CD4-positive, alpha-beta T cell (primary cell): ENCODE measurements at places on chromosomes 7 and 10. TPM values are rescaled to one million over a fixed set of nuclear protein-coding genes. Genes with fewer than 3 reads are reported as not detected.

- H3K4me3 ChIP-seq, result no peak overlapping the region
- H3K27me3 ChIP-seq, result no peaks in the 10 kb centered on the region
- no peak for DNase-seq
- H3K4me1 ChIP-seq, result no peaks in the 10 kb centered on the region
- H3K36me3 ChIP-seq, result no peaks in the 10 kb centered on the region
Measured at GRCh38 chr10:77673515-77674140, 36.0 kb upstream of the KCNMA1 start.

DNA sequence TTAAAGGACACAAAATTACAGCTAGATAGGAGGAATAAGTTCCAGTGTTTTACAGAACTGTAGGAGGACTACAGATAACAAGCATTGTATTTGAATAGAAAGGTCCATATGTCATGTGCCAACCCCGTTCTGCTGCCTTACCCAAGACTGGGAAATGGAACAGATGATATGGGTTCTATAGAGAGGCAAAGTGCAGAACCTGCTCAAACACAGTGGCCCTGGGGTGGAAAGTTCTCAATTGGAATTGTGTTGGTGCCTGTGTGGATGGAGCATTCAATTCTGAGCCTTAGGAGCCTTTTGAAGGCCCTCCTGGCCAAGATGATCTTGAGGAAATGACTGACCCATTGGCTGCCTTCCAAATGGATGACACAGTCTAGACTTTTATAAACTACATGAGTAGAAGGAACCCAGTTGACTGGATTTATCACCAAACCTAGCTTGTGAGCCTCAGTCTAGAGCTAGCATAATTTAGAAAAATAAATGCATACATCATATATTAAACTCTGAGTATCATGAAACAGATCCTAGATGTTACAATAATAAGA is 4.1 kb upstream of the PRSS1 start:
- no peak overlapping the region for H3K27ac ChIP-seq
- H3K27me3 ChIP-seq, result no peaks in the 10 kb centered on the region
- H3K36me3 ChIP-seq, result no peaks in the 10 kb centered on the region
- H3K4me1 ChIP-seq, result no peaks in the 10 kb centered on the region
- H3K4me3 ChIP-seq, result no peak overlapping the region
- DNase-seq, result no peak

GRCh38 chr7:7017707-7018280 is 164.6 kb upstream of the C1GALT1 start:
- H3K4me1 ChIP-seq, result no peaks in the 10 kb centered on the region
- H3K27me3 ChIP-seq, result no peaks in the 10 kb centered on the region
- no peak overlapping the region for H3K4me3 ChIP-seq
- H3K36me3 ChIP-seq, result no peaks in the 10 kb centered on the region
- no peak for DNase-seq

GRCh38 chr7:148110097-148110868 is 480.3 kb upstream of the C7orf33 start:
- no peak overlapping the region for H3K27ac ChIP-seq
- no peak for DNase-seq
- no peak overlapping the region for H3K4me3 ChIP-seq
- H3K27me3 ChIP-seq, result no peaks in the 10 kb centered on the region

- H3K27me3 ChIP-seq, result peaks cover 7% of the 10 kb centered on the region
- peak overlapping the region; percentile 52 for H3K4me3 ChIP-seq
- H3K36me3 ChIP-seq, result no peaks in the 10 kb centered on the region
- DNase-seq, result peak; percentile 79
- H3K27ac ChIP-seq, result no peak overlapping the region
- peaks cover 60% of the 10 kb centered on the region for H3K4me1 ChIP-seq
Measured at GRCh38 chr7:151018421-151019129, 5.7 kb downstream of the ATG9B start.

GRCh38 chr10:129977794-129978193 is 13.7 kb upstream of the EBF3 start:
- H3K36me3 ChIP-seq, result no peaks in the 10 kb centered on the region
- DNase-seq, result no peak
- H3K27ac ChIP-seq, result no peak overlapping the region
- H3K27me3 ChIP-seq, result peaks cover 56% of the 10 kb centered on the region
- H3K4me1 ChIP-seq, result no peaks in the 10 kb centered on the region

GRCh38 chr7:140640060-140640637 is 464 bp downstream of the DENND2A start:
- no peak overlapping the region for H3K27ac ChIP-seq
- peak overlapping the region; percentile 33 for H3K4me3 ChIP-seq
- H3K4me1 ChIP-seq, result peaks cover 20% of the 10 kb centered on the region
- H3K27me3 ChIP-seq, result peaks cover 56% of the 10 kb centered on the region

GRCh38 chr10:21521751-21522533 is 3.5 kb downstream of the SKIDA1 start:
- peaks cover 33% of the 10 kb centered on the region for H3K27me3 ChIP-seq
- H3K27ac ChIP-seq, result no peak overlapping the region
- no peak for DNase-seq
- no peak overlapping the region for H3K4me3 ChIP-seq
- no peaks in the 10 kb centered on the region for H3K36me3 ChIP-seq
- peaks cover 50% of the 10 kb centered on the region for H3K4me1 ChIP-seq

- no peaks in the 10 kb centered on the region for H3K27me3 ChIP-seq
- DNase-seq, result no peak
- H3K4me1 ChIP-seq, result peaks cover 3% of the 10 kb centered on the region
- peaks cover 56% of the 10 kb centered on the region for H3K36me3 ChIP-seq
- no peak overlapping the region for H3K4me3 ChIP-seq
- H3K27ac ChIP-seq, result no peak overlapping the region
Measured at GRCh38 chr10:75029857-75030256, 81.6 kb upstream of the SAMD8 start.

- no peaks in the 10 kb centered on the region for H3K36me3 ChIP-seq
- no peak overlapping the region for H3K27ac ChIP-seq
- no peak for DNase-seq
- H3K4me3 ChIP-seq, result no peak overlapping the region
- peaks cover 35% of the 10 kb centered on the region for H3K27me3 ChIP-seq
- H3K4me1 ChIP-seq, result peaks cover 41% of the 10 kb centered on the region
Measured at GRCh38 chr7:520503-521161, 986 bp upstream of the PDGFA start.

DNA sequence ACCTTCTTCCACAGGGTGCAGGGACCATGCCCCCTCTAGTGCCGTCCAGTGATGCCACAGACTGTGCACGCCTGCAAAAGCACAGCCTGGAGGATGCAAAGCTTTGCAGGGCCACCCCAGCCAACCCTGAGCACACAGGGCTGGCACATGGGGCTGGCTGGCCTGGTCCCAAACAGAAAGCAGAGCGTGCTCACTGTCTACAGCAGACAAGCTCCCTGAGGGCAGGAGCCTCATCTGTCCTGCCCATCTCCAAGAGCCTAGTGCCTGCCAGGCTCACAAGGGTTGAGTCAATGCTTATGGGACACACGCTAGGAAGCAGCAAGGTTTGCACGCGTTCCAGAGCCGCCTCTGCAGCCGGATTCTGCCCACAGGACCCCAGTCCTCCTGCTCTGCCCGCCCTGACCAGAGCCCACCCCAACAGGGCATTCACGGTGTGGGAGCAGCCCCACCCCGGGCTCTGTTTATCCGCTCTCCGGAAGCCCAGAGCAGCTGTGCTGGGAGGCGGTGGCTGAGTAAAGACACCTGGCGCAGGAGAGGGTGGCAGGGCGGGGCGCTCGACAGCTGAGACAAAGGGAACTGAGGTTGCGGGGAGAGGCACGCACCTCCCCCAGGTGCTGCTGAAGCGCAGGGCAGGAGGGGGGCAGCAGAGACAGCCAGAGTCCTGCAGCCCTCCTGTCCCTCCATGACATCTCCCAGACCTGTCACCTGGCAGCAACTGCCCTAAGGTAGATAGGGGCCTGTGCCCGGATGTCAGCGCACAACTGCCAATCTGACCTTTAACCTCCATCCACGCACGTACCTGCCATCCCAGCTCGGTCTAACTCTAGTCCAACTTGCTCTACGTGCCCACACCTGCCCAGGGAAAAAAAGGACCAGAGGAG is 4.3 kb downstream of the KCNH2 start:
- H3K27ac ChIP-seq, result peak overlapping the region; percentile 63
- no peaks in the 10 kb centered on the region for H3K36me3 ChIP-seq
- H3K4me1 ChIP-seq, result peaks cover 58% of the 10 kb centered on the region
- peak overlapping the region; percentile 40 for H3K4me3 ChIP-seq

GRCh38 chr10:133390597-133391248 is 3.2 kb upstream of the MTG1 start:
- peaks cover 3% of the 10 kb centered on the region for H3K36me3 ChIP-seq
- H3K4me3 ChIP-seq, result no peak overlapping the region
- no peak for DNase-seq
- no peaks in the 10 kb centered on the region for H3K27me3 ChIP-seq

- H3K36me3 ChIP-seq, result no peaks in the 10 kb centered on the region
- H3K4me1 ChIP-seq, result no peaks in the 10 kb centered on the region
- H3K4me3 ChIP-seq, result no peak overlapping the region
- H3K27me3 ChIP-seq, result no peaks in the 10 kb centered on the region
- H3K27ac ChIP-seq, result no peak overlapping the region
Measured at GRCh38 chr7:11491811-11492210, 340.2 kb downstream of the THSD7A start.

DNA sequence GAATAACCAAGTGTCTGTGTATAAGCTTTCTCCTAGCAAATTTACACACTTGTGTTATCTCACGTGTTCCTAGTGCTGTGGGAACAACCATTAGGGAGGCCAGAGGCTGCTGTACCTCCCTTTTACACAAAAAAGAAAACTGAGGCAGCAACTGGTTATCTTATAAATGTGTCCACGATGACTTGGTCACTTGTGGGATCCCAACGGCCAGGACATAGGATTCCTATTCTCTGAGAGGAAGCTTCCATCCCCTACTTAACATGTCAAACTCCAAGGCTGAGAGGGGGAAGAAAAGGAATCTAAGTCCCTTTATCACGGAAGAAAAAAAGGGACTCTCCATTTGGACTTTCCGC is 484 bp downstream of the ZNF438 start:
- H3K27ac ChIP-seq, result peak overlapping the region; percentile 99
- H3K4me3 ChIP-seq, result peak overlapping the region; percentile 74

GRCh38 chr10:33052915-33053810 is 95.1 kb upstream of the ITGB1 start:
- H3K27ac ChIP-seq, result no peak overlapping the region
- no peaks in the 10 kb centered on the region for H3K36me3 ChIP-seq
- H3K4me1 ChIP-seq, result peaks cover 3% of the 10 kb centered on the region

- no peak for DNase-seq
- no peaks in the 10 kb centered on the region for H3K27me3 ChIP-seq
- no peak overlapping the region for H3K27ac ChIP-seq
- H3K4me3 ChIP-seq, result no peak overlapping the region
- H3K36me3 ChIP-seq, result no peaks in the 10 kb centered on the region
Measured at GRCh38 chr10:46523119-46523961, 33.1 kb downstream of the GPRIN2 start.

GRCh38 chr10:30373596-30374327 is 24.7 kb upstream of the MTPAP start:
- no peak for DNase-seq
- H3K4me1 ChIP-seq, result peaks cover 22% of the 10 kb centered on the region
- H3K27ac ChIP-seq, result no peak overlapping the region
- H3K36me3 ChIP-seq, result no peaks in the 10 kb centered on the region
- no peak overlapping the region for H3K4me3 ChIP-seq

DNA sequence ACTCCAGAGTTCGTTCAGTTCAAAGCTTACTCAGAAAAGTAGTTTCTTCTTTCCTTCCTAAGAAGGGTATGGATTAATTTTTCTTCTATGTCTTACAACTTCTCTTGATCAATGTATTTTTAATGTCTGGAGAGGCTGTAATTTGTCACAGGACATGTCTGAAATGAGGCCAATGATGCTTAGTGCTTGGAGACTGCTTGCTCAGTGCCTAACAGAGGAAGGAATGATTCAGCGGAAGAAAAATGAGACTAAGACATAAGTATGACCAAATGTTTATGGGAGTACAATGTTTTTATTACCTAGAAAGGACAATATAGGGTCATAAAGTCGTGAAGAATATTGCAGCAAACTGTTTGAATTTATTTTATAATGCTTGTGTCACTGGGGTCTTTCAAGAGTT is 43.3 kb downstream of the GPR37 start:
- no peak overlapping the region for H3K4me3 ChIP-seq
- no peaks in the 10 kb centered on the region for H3K4me1 ChIP-seq
- DNase-seq, result no peak
- H3K36me3 ChIP-seq, result no peaks in the 10 kb centered on the region
- H3K27me3 ChIP-seq, result no peaks in the 10 kb centered on the region

DNA sequence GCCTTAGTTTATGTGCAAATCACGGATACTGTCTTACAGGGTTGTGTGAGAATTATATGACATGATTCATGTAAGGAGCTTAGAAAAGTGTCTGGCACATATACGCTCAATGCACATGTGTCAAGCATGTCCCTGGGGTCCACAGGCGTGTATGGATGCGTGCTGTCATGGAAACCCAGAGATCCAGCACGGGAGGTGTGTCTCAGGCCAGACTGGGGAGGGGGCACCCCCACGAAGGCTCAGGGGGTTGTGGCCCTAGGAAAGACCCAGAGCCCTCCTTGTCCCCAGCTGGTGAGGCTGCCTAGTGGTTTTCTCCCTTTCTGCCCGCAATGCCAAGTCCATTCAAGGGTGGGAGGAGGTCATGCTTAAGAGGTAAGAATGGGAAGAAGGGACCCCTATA is 9.1 kb downstream of the BTBD16 start:
- H3K4me1 ChIP-seq, result no peaks in the 10 kb centered on the region
- no peak for DNase-seq
- no peak overlapping the region for H3K4me3 ChIP-seq
- no peak overlapping the region for H3K27ac ChIP-seq

DNA sequence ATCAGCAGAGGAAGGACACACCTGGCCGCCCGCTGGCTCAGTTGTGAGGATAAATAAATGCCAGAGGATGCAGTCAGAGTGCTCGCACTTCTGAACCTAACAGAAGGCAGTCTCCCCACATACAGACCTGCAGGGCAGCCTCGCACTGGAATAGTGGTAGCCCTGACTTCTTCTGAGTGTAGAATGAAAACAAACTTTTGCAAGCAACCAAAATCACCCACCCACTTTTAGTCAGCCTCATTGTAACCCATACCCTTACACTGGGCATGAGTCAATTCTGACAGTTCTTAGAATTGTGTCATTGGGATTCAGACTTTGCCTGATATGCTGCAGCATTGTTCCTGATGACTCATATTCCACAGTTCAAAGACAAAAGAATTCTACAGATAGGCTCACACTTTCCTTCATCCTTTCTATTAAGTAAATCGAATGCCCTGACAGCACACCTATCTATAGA is 167.0 kb upstream of the CDK1 start:
- no peak overlapping the region for H3K4me3 ChIP-seq
- peaks cover 7% of the 10 kb centered on the region for H3K36me3 ChIP-seq
- H3K4me1 ChIP-seq, result no peaks in the 10 kb centered on the region
- H3K27ac ChIP-seq, result no peak overlapping the region
- DNase-seq, result no peak
- H3K27me3 ChIP-seq, result no peaks in the 10 kb centered on the region

Gene MRLN
- total RNA-seq, result 0.56 TPM

Gene PDZD7
- 3.1 TPM for total RNA-seq

Gene ADCYAP1R1
- total RNA-seq, result not detected

Gene GPC2
- 16.4 TPM for total RNA-seq

Gene AMZ1
- total RNA-seq, result 0.36 TPM

Gene INHBA
- total RNA-seq, result not detected

Gene MEOX2
- not detected for total RNA-seq

Gene ZC3HAV1
- total RNA-seq, result 178 TPM

Gene LHFPL3
- not detected for total RNA-seq

Gene HOGA1
- not detected for total RNA-seq

Gene CARD11
- 122 TPM for total RNA-seq

Gene MET
- total RNA-seq, result 0.14 TPM

Gene AGBL3
- 2.5 TPM for total RNA-seq
